ENCODE measurements at places on chromosomes 1 and 21.
A peak's percentile ranks its signal among the peaks of the same experiment; 100 is the strongest.

DNA sequence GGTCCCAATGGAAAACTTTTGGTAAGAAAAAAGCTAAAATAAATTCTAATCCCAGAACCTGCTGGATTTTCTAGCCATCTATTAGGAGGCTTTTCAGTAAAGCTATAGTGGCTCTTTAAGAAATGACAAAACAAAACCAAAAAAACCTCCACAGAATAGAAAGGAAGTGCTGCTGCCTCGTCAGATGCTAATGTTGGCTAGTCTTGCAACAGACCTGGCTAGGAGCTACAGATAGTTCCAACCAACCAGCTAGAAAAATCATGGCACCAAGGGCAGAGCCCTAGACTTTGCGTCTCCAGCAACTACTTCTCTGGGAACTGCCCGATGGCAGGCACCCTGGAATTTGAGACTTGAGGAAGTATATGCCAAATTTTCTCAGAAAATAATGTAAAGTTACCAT is 7.6 kb downstream of the CD101 start:
- no peak for DNase-seq

DNA sequence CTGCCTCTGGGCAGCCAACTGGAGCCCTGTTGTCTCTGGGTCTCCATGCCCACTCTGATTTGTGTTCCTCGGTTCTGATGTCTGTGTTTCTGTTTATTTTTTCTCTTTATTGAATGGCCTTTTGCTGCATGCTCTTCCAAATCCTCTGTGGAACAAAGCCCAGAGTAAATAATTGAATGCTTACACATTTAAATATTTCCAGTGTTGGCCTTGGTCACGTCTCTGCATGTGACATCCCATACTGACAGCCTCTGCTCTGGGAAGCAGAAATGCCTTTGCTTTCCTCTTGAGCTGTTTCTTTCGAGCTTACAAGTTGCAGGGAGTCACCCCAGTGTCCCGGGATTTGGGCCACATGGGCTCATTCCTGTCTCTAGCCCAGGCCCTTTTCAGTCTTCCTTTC is 267.9 kb downstream of the PTPRU start:
- DNase-seq = no peak

- no peak for DNase-seq
Observed at GRCh38 chr1:46393510-46393909, 607 bp upstream of the FAAH start.

GRCh38 chr1:169049258-169049938 is 57.1 kb upstream of the ATP1B1 start:
- DNase-seq = peak; percentile 2

DNA sequence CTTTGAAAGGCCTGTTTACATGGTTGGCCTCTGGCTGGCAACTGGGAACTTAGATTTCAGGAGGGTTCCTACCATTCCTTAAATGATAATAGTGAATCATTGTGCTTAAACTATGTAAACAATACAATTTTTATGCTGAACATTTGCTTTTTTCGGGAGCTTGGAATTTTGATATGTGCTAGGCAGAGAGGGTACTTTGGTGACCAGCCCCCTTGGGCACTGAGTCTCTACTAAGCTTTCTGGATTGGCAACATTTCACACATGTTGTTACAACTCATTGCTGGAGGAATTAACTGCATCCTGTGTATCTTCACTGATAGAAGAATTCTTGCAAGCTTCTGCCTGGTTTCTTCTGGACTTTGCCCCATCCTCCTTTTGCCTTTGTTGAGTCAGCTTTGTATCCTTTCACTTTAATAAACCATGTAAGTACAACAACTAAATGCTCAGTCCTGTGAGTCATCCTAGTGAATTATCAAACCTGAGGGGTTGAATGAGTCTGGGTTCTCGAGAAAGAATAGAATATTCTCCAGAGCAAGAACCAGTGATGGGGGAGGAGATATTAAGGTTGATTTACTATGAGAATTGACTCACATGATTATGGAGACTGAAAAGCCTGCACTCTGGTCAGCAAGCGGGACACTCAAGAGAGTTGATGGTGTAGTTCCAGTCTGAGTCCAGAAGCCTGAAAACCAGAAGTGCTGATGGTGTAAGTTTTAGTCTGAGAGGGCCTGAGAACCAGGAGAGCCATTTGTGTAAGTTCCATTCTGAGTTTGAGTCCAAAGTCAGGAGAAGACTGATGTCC is 3.1 kb upstream of the SLC16A4 start:
- no peak for DNase-seq

DNA sequence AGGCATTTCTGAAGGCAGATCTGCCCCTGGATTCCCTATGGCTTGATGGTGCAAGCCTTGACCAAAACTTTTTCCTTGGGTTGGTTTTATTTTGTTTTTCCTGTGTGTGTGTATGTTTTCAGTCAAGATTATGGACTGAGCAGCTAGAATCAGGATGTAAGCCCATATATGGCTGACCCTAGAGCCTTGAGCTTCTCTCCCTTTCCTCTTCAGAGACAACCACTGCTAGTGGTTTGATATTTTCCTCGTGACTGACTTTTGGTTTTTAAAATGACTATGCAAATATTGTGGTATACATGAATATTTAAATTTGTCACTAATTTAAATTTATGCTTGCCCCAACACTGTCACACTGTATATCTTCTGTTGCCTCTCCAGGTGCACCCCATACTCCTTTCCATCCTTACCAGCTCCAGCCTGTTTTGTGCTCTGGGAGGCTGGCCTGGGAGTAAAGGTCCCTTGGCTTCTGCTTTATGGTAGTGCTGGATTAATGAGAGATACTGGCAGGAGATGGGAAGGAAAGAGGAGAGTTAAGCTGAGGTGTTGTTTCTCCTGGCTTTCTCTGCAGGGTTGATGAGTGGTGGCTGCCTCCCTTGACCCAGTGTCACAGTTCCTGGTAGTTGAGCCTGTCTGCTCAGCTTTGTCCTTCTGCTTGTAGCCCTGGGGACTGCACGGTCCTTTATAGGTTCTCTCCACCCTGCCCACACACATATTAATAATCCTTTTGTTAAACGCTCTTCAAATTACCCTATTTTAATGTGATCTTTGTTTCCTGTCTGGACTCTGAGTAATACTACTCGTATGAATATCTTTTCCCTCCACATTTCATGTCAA is 44.4 kb downstream of the RWDD3 start:
- no peak for DNase-seq

GRCh38 chr1:163069142-163069541 is at the start of gene RGS4:
TSS of gene RGS4 (plus strand) at chr1:163069361. CDS start at chr1:163069485, 124 bp downstream.
- DNase-seq = no peak

- no peak for DNase-seq
Observed at GRCh38 chr21:33931799-33932390, 16.3 kb upstream of the ATP5PO start.

DNA sequence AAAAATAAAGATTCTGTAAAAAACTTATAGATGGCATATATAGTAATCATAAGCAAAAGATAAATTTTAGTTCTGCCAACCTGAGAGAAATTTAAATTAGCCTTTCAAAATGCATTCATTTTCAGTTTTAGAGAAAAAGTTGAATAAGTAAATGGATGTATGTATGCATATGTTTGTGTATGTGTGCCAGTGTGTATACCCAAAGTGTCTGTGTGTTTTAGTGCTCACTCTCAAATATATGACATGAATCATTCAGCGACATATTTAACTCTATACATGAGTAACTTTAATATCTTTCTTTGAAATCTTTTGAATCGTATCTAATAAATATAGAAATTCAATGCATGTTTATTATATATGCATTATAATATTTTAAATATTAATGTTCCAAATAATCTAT is 274.5 kb downstream of the SRGAP2C start:
- no peak for DNase-seq

GRCh38 chr21:37369307-37369854 is 2.8 kb downstream of the DYRK1A start:
- no peak for DNase-seq

- DNase-seq = no peak
Observed at GRCh38 chr1:43464681-43465504, 11.2 kb upstream of the HYI start.

- no peak for DNase-seq
Observed at GRCh38 chr1:226520640-226521355, 27.8 kb upstream of the STUM start.

GRCh38 chr1:207808911-207809555 is 57.2 kb downstream of the CD46 start:
- DNase-seq = no peak

All from stimulated activated CD8-positive, alpha-beta memory T cell treated with anti-CD3 and anti-CD28 coated beads, Interleukin-7, amount 100 ng/mL, for 24 hours (primary cell).